Stimulated activated CD4-positive, alpha-beta T cell treated with anti-CD3 and anti-CD28 coated beads, Interleukin-15, amount 100 ng/mL, for 48 hours (primary cell): ENCODE measurements at places on chromosomes 16 and 17.

- no peak for DNase-seq
Observed at GRCh38 chr16:61530697-61531096, 505.5 kb downstream of the CDH8 start.

DNA sequence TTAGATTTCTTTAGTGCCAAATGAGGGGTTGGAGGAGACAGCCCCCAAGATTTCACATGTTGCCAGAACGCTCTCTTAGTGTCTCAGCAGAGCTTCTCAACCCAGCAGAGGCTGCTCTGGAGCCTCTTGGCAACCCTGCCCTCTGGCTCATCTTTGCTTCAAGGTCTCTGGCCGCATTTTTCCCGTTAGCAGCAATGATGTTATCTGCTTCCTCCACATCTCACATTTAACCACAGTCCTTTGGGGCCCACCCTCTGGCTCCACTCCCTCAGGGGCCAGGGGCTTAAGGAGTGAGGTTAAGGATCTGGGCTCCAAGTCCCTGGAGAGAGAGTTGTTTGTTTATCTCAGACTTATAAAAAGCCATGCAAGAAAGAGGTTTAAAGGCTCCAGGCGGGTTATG is 3.3 kb upstream of the XYLT1 start:
- DNase-seq, result no peak

DNA sequence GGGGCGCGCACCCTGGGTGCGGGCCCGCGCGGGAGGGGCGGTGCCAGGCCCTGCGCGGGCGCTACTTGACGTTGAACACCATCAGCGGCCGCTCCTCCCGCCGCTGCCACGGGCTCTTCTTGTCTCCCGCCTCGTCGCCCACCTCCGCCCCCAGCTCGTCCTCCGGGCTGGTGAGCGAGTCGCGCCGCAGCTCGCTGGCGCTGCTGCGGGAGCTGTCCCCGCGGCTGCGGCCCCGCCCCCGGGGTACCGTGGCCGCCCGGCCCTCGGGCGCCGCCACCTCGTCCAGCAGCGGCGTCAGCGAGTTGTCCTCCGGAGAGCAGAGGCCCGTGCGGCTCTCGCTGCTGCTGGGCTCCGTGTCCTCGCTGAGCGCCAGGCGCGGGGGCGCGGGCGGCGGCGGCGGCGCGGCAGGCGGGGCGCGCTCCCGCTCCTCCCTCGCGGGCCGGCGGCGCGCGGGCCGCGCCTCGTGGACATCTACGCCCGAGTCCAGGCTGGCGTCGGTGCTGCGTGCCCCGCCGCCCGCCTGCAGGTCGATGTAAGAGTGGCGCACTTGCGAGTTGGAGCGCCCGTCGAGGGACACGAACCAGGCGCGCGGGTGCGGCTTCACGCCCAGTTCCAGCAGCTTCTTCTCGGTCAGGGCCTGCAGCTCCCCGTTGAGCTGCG is 8.7 kb downstream of the GRN start:
- no peak for DNase-seq

DNA sequence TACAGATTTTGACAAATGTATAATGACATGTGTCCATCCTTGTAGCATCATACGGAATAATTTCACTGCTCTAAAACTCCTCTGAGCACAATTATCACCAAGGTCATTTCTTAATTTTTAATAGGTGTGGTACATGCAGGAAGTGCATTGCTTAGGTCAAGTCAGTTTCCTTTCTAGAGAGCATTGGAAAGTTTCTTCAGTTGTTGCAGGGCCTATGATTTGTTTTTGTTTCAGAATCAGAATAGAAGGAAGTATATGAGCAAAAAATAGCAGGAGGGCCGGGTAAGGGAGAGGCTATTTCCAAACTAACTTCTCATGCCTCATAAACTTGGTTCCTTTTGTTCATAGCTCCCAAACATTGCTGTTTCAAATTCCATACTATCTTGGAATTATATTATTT is 24.0 kb upstream of the SLFN5 start:
- DNase-seq, result no peak

DNA sequence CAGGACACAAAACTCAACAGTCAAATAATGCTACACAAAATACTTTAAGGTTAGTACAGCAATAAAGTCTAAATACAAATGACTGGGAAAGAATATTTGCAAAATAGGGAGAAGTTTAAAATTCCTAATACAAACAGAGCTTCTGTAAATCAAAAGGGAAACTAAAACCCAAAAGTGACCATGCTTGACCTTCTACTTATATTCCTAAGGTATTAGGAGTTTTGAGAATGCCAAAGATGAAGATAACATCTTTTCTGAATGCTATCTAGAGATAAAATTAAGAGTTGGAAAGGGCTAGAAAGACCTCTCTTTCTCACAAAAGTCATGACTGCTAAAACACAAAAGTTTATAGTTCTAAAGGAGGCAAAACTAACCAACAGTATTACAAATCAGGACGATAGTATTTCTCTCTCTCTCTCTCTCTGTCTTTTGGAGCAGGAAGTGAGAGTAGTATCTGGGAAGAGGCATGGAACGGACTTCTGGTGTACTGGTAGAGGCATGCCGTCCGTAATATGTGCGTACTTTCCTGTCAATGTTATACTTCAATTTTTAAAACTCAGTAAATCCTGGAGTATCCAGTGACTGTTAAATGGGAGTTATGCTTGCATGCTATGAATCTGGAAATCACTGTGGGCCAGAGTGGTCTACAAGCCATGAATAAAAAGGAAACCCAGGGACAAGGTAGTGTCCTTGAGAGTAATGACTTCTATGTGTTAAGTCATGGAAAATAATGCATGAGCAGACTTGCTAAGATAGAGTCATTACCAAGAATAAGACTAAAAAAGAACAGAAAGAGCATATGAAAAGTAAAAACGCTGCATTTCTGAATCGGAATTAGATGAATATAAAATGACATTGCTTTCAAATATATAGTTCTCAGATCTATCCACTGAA is 49.7 kb upstream of the ANKFY1 start:
- no peak for DNase-seq

- no peak for DNase-seq
Observed at GRCh38 chr17:70100983-70101382, 26.0 kb downstream of the KCNJ16 start.

DNA sequence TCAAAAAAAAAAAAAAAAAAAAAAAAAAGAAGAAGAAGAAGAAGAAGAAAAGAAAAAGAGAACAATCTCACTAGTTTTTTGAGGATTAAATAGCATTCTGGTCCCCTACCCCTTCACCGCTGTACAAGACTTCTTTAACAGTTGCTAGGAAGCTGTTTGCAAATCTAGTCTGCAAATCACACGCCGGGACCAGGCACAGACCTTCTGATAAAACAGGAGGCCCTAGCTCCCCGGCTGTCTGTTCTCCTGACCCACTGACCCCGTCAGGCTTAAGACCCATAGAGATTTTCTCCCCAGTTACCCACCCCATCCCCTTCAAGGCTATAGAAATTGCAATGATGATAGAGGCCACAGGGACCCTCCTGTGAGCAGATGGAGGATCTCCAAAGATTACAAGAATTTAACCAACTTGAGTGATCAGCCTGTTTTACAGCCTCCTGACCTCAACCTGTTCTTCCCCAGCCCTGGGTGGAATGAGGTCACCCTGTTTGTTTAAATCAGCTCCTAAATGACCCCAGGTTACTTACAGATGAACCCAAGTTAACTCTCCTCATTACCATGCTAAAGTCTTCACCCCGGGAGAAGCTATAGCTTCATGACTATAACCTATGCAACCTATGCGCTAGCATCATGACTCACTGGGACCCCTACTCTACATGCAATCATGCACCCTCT is 11.8 kb upstream of the SULT1A1 start:
- no peak for DNase-seq

DNA sequence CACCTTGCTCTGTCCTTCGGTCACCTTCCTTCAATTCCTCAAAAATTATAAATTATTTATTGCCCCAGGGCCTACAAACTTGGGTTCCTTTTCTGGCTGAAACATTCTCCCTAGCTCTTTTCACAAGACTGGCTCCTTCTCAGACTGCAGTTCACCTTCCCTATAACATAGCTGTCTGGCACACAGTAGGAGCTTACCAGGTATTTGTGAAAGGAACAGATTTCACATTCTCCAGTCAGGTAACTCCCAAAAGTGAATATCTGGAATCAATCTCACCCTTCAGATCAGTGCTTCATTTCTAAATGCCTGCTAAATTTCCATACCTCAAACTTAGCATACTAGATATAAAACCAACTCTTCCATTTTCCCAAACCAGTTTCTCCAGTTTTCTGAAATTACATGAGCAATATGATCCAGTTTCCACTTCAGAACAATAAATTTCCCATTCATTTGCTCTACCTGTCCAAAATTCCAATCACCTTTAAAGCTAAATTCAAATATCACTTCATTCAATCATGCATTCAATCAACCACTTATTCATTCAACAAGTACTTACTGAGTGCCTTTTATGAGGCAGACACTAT is 6.1 kb downstream of the RFFL start:
- DNase-seq, result no peak

GRCh38 chr16:85047867-85048455 is 20.4 kb downstream of the KIAA0513 start:
- no peak for DNase-seq

- DNase-seq, result no peak
Observed at GRCh38 chr17:60353773-60354172, 38.2 kb downstream of the USP32 start.

GRCh38 chr17:10061111-10061845 is 137.1 kb downstream of the GAS7 start:
- DNase-seq, result no peak

DNA sequence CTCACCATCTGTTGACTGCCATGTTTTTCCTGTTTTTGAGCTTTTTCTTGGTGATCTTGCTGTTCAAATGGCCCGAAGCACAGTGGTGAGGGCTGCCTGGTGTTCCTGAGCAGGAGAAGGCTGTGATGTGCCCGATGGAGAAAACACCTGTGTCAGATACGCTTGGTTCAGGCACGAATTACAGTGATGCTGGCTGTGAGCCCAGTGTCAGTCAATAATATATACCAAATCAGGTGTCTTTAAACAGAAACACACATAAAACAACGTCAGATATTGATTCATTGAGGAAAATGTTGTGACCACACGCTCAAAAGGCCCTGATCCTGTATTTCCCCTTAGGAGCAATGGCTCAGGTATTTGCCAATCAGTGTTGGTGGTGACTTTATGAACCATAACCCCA is 111.7 kb downstream of the SDR42E1 start:
- DNase-seq, result no peak

DNA sequence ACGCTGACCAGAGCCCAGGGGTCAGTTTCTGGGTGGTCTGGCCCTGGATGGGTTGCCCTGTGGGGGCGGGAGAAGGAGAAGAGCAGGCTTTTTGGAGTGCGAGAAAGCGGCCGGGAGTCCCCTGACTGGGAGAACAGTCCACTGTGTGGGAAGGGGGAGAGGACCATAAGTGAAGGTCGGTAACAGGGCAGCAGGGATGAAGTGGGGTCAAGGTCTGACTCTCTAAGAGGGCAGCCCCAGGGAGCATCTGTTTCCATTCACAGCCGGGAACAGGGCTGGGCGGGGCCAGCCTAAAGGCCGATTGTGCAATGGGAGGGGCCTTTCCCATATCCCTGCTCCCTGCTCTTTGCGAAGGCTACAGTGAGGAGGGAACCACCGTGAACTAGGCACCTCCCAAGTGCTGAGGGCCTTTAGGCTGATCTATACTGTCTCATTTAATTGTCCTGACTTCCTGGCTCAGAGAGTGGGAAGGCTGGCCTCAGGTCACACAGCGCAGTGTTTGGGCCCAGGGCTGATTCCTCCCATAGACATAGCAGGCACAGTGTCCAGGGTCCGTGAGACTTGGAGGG is 10.4 kb upstream of the WFDC1 start:
- no peak for DNase-seq

- no peak for DNase-seq
Observed at GRCh38 chr17:78053777-78054468, 74.6 kb downstream of the TMC6 start.

GRCh38 chr17:28573966-28574480 is 2.7 kb downstream of the ALDOC start:
- DNase-seq, result no peak

- no peak for DNase-seq
Observed at GRCh38 chr17:21042458-21043295, at the start of gene USP22. Gene USP22 (minus strand): TSS chr17:21043011. CDS start chr17:21042835, 176 bp downstream.

GRCh38 chr17:66508896-66509844 is 206.8 kb downstream of the PRKCA start:
- peak; percentile 52 for DNase-seq

GRCh38 chr17:81918832-81919545 is 1.0 kb upstream of the SIRT7 start:
- no peak for DNase-seq

GRCh38 chr17:55451203-55451641 is 29.6 kb upstream of the MMD start:
- DNase-seq, result no peak

DNA sequence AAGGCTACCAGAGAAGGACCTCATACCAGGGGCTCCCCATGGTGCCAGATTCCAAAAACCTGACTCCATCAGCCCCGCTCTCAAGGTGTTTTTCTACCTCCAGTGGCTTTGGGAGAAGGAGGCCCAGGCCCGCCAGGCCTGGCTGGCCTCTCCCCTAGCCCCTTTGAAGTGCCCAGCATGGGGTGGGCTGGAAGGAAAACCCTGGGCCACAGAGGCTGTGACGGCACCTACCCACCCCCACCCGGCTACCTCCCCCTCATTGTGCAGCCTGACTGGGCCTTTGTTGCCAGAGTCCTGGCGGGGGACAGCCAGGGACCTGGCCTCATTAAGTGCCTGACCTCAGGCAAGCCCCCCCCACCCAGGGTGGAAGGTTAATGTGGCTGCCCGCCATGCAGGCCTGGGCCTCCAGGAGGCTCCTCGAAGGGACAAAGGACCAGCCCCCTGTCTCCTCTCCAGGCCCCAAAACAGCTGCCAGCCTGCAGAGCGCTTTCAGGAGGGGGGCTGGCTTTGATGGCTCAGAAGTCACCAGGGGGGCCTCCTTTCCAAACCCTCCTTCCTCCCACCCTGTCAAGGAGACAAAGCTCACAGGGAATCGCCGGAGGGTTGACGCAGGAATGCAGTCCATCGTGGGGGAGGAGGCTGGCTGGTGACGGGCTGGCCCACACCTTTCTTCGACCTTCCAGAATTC is 159.4 kb downstream of the ZNF423 start:
- no peak for DNase-seq
